ENCODE measurements at places on chromosomes 3 and 15.

GRCh38 chr3:66938338-66938963 lies 59.7 kb upstream of the KBTBD8 start:
- DNase-seq = no peak

GRCh38 chr3:47057212-47057671 lies 77.8 kb downstream of the NBEAL2 start:
- DNase-seq = peak; percentile 23

DNA sequence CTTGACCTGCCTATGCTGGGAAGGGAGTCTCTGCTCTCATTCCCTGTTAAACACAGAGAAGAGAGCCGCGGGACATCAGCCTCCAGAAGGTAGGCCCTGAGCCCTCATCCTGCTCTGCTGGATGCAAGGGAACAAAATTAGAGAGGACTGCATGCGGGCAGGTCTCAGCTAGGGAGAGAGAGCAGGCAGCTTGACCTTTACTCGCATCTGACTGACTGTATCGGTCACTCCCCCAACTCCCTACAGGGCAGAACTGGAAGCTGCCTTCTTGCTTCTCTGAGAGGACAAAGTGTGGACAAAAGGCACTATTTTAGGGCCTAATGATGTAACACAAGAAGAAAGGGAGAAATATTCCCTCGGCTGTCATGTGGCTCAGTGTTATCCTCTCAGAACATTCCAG lies 38.7 kb upstream of the ATOSA start:
- no peak for DNase-seq

DNA sequence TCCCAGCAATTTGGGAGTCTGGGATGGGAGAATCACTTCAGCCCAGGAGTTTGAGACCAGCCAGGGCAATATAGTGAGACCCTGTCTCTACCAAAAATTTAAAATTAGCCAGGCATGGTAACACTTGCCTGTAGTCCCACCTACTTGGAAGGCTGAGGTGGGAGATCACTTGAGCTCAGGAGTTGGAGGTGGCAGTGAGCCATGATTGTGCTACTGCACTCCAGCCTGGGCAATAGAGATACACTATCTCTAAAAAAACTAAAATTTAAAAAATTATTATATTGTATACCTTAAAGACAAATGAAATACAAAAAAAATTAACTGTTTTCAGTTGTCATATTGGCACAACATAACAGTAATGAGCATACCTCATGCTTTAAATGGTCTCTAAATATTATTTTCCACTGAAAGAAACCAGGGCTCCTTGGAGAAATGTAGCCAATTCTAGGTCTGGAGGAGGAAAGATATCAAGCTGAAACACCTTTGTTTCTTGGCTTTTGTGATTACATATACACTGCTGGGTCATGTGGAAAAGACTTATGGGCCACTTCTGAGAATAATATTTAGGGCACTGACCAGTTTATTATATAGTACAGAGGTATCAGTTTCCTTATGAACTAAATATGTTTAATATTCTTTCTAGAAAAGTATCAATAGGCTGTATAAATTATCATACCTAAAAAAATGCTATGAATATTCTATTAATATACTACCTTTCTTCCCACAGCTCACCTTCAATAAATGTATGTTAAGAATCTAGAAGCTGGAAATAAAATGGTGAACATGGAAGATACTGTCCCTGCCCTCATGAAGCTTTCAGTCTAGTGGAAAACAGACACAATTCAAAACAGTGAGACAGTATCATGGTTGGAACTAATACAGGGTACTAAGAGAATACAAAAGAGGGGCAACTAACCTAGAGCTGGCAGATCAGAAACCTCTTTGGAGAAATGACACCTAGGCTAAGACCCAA lies 119.5 kb downstream of the TMCC1 start:
- DNase-seq = no peak

- DNase-seq = no peak
Observed at GRCh38 chr3:192817053-192817452, 89.7 kb upstream of the FGF12 start.

DNA sequence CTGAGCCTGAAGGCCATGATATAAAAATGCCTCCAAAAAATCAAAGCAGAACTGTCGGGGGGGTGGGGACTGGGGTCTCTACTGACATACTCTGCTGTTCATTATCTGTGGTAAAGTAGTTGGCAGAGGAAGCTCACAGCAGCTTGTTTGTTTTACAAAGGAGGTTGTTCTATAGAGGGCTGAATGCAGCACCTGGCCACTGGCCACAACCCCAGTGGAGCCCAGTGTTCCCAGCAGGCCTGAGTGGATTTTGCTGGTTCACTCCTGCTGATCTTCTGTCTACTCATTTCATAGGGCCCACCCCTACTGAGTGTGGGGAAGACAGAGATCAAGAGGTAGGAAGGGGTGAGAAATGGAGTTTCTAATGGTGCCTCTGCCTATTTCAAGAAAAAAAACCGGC lies 125.5 kb downstream of the DIPK2A start:
- no peak for DNase-seq

DNA sequence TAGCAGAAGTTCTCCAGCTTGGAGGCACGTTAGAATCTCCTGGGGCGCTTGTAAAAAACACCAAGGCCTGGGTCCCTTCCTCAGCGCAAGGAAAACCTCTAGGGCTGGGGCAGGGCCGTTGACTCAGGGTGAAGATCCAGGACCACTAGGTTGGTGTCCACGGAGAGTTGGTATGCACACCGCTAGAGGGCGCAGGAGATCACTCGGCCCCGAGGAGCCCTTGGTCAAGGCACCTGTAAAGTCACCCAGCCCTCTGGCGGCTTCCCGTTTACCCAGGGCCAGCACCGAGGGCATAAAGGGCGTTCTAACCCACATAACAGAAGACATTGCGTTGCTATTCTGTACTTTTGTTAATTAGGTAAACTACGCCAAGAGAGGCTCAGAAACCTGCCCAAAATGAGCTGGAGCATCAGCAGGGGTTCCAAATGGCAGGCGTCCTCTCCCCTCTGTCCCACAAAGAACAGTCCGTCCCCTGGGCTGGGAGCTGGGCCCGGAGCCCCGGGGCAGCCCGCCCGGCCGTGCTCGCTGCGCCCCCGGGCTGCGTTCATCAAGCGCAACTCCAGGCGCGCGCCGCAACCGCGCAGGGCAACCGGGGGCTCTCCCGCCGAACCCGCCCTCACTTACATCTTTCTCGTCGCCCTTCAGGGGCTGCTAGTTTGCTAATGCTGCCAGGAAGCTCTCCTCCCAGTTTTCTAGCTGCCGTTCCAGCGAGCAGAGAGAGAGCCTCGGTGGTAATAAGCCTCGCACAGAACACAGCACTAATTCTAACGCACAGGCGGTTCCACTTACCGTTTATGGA lies 332.1 kb downstream of the ARRDC4 start:
- peak; percentile 37 for DNase-seq

DNA sequence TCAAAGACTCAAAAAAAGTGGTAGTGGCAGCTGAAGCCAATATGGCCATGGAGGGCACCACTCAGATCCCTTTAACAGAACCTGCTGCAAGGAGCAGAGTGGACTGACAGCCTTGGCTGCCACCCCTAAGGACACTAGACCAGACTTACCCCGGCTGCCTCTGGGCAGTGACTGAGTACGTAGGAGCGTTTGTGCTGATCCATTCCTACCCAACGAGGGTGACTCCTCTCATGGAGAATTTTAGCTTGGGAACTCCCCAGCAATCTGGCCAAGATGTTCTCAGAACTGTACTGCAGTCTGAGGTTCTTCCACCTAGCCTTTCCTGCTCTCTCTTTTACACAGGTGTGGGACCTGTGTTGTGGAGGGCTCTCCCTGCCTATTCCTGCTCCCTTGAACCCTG lies 22.1 kb downstream of the CLEC3B start:
- DNase-seq = no peak

DNA sequence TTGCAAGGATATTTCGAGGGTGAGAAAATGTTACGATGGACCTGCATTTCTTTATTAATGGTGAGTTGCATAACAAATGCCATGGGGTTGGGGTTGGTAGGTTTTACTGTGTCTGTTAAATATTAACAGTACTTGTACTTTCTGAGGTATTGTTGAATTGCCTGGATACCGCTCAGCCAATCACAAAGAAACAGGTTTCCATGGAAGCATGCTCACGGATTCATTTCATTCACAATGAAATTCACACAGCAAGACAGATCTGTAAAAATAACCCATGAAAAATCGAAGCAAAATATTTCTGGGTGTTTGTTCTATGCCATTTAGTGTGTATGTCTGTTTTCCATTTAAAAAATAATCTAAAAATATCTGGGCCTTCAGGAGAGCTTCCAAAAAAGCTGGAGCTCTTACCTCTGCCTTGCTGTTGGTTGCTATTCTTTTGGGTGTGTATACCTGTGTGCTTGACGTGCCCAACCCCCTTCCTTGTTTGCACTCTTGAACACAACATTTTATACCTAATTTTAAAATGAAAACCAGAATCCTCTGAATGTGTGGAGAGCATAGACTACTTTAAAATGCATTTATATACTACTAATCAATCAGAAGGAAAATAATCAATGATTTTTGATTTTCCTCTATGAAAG lies 479.8 kb upstream of the TBL1XR1 start:
- DNase-seq = no peak

- DNase-seq = no peak
Observed at GRCh38 chr15:54159012-54159411, 180.8 kb downstream of the UNC13C start.

DNA sequence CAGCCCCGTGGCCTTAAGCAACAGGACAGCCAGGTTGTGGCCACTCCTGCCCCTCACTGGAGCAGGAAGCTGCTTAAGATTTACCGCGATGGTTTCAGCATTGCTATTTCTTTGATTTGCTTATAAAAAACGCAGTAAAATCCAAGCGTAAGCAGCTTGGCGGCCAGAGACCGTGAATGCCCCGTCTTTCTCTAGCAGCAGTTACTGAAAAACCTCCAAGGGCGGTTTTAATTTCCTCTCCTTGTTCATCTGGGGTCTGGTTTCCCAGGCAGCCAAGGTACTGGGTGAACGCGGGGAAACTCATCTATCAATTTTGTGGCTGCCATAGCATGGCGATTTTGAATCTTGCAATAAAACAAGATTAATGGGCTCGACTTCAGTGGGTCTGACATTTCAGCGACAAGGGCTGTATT lies 130.3 kb downstream of the MINAR1 start:
- DNase-seq = no peak

DNA sequence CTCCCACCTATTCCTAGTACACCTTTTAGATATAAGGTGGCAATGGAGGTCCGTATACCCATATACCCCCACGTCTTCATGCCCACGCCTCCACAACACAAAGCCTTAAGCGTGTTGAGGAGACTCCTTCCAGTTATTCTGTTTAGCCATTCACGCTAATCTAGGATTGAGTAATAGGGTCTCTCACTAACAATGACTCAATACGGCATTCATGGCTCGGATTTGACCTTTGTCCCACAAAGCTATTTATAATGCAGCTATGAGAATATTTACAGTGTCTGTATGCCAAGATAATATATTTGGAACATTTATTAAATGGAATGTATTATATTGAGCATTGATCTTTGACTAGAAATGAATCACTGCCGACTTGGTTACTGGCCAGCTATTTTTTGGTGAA lies 215.8 kb downstream of the KCNH8 start:
- DNase-seq = no peak

- no peak for DNase-seq
Observed at GRCh38 chr3:26713091-26713490, 90.5 kb downstream of the LRRC3B start.

DNA sequence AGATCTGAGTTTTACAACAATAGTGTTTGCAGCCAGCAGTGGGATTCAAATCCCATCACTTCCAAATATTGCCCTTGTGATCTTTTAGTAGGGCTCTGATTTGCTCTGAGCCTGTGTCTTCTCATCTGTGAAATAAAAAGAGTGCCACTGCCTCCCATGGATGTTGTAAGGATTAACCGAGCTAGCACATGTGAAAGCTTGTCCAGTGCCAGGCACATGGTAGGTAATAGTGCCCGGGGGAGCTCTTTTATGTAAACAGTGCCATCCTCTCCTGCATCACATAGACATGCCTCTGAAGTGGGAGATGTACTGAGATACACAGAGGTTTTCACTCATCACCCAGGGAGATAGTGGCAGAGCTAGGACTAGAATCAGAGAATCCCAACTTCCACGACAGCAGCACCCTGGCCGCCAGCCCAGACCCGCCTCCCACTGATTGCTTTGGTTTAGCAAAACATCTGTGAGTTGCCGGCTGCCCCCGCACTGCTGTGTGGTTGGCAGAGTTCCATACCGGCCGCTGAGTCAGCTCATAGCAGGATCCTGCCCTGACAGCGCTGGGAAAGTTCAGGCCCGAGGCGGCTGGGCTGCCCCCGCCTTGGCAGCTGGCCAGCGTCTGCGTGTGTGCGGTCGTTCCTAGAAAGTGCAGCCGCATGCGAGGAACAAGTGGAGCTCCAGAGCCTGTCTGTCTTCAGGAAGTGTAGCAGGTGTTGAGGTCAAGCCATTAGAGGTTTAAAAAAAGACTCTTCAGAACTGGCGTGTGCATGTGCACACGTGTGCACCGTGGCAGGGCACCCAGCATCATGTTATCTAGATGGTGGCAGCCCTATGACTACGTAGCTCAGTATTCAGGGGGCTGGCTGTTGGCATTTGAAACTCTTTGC lies 5.0 kb downstream of the ARID3B start:
- peak; percentile 94 for DNase-seq

DNA sequence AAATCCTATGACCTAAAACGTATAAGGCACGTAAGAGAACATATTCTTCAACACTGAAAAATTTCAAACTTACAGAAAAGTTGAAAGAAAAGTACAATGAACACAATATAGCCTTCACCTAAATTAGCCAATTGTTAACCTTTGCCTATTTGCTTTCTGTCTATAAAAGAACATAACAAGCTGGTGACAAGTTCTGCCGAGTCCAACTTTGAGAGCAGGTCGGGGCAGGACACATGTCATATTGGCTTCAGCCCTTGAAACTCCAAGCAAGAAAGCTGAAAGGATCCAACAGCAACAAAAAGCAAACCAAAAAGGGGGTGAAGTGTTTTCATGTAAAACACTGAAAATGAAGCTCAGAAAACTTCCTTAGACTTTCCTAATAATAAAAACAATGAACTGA lies 59.1 kb downstream of the TBC1D2B start:
- DNase-seq = no peak

- DNase-seq = no peak
Observed at GRCh38 chr3:172040981-172041963, 1.9 kb downstream of the FNDC3B start.

- no peak for DNase-seq
Observed at GRCh38 chr15:99951511-99951910, 218.3 kb upstream of the LYSMD4 start.

- no peak for DNase-seq
Observed at GRCh38 chr15:46901001-46901400, 816.3 kb upstream of the SEMA6D start.

Measured in activated T-cell treated with anti-CD3 and anti-CD28 coated beads for 48 hours (primary cell).